ENCODE measurements at places on chromosomes 4 and X.

GRCh38 chrX:152898442-152898841, 575 bp downstream of the ZNF185 start:
- no peak for DNase-seq

DNA sequence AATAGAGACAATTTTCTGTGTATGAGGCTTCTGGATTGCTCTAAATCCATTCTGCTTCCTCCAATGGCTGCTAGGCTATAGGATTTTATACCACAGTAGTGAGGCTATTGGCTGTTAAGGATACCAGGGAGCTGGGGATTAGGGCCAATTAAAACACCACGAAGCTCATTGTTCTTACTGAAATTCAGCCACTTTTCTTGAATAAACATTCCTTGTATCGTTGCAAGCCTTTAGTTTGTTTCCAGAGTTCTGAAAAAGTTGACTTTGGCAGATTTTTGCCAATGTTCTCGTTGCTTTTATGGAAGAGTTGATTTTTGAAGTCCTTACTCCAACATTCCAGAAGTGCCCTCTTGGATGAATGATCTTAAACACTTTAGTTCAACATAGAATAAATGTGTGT, 238.4 kb upstream of the TEX13A start:
- no peak for DNase-seq

DNA sequence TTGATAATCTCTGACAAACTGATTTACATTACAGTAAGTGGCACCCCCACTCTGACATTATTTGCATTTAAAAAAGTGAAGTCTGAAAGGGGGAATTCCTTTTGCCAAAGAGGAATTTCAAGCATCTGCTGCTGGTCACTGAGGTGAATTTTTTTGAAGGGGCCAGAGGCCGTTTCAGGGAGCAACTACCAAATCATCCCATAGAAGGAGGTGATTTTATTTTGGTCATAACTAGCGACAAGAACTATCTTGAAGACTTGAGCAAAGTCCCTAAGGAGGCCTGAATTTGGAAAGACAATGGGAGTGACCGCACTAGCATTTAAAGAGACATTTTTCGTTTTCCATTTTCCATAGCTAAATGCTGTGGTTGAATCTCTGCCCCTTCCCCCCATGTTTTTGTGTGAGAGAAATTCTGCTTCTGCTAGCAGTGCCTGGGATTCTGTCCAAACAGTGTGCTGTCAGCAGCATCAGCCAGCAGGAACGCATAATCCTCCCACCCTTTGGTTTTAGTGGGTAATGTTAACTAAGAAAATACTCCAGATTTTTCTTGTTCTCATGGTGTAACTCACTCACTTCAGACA, 110.1 kb upstream of the MED14 start:
- DNase-seq: no peak

DNA sequence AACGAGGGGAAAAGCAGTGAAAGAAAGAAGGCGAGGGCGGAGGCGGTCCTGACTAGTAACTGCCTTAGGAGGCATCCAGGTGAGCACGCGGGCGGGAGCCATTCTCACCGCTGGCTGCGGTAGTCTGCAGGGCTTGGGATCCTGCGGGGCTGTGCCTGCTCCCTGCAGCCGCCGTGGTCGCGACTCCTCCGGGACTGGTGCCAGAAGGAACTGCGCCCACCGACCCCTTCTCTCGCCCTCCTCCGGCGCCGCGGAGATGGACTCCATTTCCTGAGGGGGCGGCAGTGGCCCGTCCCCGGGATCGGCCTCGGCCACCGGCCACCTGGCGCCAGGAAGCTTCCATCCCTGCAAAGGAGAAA, 543 bp downstream of the NFXL1 start:
- DNase-seq: peak; percentile 28

- no peak for DNase-seq
Observed at GRCh38 chr4:139202991-139203390, 26.0 kb upstream of the ELF2 start.

DNA sequence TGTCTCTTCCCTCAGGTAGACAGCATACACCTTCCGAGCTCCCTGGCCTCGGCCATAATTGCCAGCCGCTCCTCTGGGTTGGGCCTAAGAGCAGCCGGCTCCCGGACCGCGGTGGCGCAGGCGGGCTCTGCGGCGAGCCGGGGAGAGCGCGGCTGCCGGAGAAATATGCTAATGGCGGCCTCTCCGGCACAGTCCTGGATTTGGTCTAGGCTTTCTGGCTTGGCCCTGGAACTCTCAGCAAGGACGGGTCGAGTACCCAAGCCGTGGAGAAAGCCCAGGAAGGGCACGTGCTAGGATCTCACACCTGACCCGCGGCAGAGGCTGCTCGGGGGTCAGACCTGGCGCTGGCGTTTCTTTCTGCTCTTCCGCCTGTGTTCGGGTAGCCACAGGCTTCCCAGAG, 18.6 kb upstream of the ZIC3 start:
- no peak for DNase-seq

DNA sequence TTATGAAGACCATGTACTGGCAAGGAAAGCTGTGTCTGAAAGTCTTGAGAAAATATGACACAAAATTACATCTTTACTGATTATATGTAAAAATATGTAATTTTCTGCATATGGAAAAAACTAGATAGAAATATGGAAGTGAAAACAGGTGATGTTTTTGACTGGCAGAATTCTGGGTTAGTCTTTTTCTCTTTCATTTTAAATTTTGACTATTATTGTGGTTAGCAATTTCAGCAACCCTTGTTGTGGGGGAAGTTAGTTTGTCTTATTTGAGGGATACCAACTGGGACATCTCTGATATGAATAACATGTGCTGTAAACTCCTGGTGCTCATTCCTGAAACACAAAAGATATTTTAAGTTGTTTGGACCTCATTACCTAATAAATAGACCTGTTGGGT, 49.9 kb upstream of the CPEB2 start:
- DNase-seq: no peak

GRCh38 chrX:139448996-139449395, 81.5 kb upstream of the F9 start:
- DNase-seq: no peak

GRCh38 chr4:147731580-147732517, at the start of gene ARHGAP10:
ARHGAP10 (plus strand) TSS chr4:147732088; CDS start chr4:147732302, 214 bp downstream.
- DNase-seq: peak; percentile 66

DNA sequence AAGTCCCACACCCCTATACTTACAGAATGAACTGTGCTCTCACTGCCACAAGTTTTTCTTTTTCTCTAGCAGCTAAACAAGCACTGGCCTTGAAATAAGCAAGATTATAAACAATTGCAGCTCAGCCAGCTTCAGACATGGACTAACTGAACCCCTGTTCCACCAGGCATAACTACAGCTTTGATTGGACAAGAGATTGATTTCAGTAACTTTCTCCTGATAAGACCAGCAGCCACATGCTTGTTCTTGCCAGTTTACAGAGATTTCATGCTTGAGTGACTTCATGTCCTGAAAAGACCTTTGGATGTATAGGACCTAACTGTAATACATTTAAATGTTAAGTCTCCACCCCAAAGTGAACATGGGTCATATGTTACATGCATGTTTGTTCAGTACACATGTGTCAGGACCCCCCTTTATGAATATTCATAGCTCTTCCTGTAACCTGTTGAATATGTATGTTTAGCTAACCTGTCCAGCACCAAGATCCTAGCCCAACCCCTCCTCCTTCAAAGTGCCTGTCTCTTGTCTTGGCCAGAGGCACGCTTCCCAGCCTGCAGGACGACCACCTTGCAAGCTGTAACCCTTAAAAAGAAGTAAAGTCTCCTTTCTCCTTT, 27.9 kb downstream of the ZNF275 start:
- no peak for DNase-seq

GRCh38 chrX:96987228-96987627, 103.5 kb downstream of the RPA4 start:
- no peak for DNase-seq

DNA sequence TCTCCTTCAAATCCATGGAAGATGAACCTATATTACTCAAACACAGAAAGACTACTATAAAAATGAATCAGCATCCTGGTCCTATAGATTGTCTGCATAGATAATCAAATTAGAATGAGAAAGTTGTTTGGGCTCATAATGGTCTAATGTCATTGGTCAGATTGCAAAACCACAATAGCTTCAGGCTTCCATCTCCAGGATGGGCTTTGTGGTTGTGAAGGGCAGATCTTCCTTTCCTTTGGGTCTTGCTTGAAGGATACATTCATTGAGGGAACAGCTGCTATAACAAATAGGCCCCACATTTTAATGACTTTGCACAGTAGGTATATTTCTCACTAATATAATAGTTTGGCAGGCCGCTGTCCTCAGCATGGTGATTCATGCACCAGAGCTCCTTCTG, 94.3 kb downstream of the REPS2 start:
- DNase-seq: no peak

DNA sequence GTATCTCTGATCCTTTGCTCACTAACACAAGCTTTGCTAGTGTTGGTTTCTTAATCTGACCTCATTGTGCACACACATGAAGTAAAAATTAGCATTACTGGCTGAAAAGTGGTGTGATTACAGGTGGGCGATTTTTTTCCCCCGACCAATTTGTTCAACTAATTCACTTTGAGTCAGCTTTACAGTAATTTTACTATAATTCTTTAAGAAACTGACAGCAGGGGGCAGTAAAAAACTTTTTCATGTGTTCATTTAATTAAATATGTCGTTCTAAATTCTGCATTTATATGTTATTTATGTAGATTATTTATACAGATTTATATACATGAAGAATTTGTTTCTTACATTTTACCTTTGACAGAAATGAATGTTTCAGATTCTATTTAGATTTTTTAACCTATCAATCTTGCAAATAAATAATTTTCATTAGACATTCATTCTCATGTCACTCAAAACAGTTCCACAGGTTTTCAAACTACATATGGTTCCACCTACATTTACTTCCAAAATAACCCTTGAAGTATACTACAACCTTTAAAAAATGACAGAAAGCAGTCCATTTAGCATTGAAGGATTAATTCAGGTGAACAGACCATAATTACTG, 17.5 kb downstream of the PALLD start:
- DNase-seq: no peak

GRCh38 chr4:92825791-92826190, 522.0 kb downstream of the GRID2 start:
- no peak for DNase-seq

DNA sequence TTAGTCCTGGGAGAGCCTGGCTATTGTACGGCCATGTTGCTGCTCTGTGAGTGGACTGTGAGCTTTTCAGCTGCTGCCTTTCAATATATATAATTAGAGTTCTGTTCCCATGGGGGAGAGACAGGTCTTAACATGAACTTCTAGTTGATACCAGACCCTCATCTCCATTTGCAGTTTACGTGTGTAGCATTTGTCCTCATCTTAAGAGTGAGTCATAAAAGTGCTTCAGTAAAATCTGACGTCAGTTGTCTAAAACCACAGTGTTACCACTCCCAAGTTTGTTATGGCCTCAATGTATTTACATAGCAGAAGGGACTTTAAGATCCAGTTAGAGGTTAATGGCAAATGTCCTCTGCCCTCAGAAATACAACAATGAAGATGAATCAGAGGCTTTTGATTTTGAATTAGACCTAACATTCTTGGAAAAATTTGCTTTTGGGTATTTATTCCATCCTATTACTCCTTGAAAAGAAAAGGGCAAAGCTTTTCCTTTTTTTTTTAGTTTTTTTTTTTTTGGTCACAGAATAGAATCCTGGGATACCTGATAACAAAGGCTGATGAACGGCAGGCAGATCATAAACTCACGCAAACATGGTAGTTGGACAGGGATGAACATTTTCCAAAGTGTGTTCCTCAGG, 38.6 kb downstream of the PHOX2B start:
- DNase-seq: no peak

DNA sequence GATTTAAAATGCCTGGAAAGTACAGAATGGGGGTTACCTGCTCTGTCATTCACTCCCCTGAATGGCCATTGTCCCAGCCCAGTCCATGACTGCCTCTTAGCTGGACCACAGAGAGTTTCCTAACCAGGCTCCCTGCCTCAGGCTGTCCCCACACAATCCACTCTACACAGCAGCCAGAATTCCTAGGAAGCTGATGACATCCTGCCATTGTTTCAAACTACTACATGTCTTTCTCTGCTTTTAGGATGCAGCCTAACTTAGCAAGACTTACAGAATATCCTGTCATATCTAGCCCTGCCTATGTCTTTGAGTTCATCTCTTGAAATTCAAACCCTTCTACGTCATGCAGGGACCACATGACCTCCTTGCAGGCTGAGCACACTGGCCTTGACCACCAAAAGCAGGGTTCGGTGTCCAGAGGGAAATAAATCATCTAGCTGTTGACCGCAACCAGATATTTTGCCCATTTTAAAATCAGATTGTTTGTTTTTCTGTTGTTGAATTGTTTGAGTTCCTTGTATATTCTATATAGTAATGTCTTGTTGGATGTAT, 16.1 kb upstream of the CRMP1 start:
- no peak for DNase-seq

DNA sequence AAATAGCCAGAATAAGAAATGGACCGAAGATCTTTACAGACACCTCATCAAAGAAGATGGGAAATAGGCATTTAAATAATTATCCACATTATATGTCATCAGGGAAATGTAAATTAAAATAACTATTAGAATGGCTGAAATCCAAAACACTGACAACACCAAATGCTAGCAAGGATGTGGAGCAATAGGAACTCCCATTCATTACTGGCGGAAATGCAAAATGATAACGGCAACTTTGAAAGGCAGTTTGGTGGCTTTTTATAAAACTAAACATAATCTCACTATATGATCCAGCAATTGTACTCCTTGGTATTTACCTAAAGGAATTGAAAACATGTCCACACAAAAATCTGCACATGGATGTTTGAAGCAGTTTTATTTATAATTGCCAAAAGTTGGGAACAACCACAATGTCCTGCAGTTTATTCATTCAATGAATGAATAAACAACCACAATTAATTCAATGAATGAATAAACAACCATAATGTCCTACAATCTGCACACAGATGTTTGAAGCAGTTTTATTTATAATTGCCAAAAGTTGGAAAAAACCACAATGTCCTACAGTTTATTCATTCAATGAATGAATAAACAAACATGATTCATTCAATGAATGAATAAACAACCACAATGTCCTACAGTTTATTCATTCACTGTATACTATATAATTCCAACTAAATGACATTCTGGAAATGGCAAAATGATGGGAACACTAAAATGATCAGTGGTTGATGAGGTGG, 117.6 kb upstream of the PCDH18 start:
- DNase-seq: no peak

DNA sequence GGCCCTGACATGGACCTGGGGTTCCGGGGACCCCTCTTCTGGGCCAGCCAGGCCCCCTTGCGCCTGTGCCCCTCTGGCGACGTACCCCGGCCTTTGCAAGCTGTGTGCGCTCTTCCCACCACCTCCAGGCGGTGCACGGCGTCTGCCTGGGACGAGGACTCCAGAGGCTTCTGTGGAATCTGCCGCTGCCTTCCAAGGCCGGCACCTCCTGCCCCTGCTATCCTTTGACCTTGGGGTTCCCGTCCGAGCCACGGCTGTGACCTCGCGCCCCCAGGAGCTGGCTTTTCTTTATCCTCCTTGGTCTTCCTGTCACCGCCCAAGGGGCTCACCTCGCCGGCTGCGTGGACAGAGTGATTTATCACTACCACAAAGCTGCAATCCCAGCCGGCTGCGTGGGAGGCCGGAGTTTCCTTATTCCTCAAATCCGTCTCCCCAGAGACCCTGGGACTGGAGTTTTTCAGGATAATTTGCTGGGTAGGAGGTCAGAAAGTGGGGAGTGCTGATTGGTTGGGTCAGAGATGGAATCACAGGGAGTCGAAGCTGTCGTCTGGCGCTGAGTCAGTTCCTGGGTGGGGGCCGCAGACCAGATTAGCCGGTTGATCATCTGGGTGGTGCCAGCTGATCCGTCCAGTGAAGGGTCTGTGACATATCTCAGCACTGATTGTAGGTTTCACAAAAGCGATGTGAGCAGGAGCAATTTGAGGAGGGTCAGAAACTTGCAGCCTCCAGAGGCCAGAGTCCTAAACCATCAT, 19.8 kb upstream of the PLCXD1 start:
- DNase-seq: no peak

GRCh38 chrX:71669492-71669891, 2.1 kb downstream of the LOC101059915 start:
- DNase-seq: no peak

Measured in activated CD4-positive, alpha-beta T cell treated with anti-CD3 and anti-CD28 coated beads, Interleukin-2, amount 50 U/mL, for 4 hours (primary cell).